Tibial nerve (tissue), 4 donors: ENCODE measurements at places on chromosomes 5 and 9. TPM values are rescaled to one million over a fixed set of nuclear protein-coding genes. Genes with fewer than 3 reads are reported as not detected.
A peak's percentile ranks its signal among the peaks of the same experiment; 100 is the strongest.

GRCh38 chr5:155049569-155050383 lies 36.2 kb downstream of the KIF4B start:
- no peak for DNase-seq
- no peak overlapping the region for H3K4me3 ChIP-seq
- H3K36me3 ChIP-seq = no peaks in the 10 kb centered on the region
- no peaks in the 10 kb centered on the region for H3K27me3 ChIP-seq
- H3K27ac ChIP-seq = no peak overlapping the region

The FAM163B gene
- total RNA-seq = 2.2 TPM

- H3K4me3 ChIP-seq = no peak overlapping the region
- no peak for DNase-seq
- no peaks in the 10 kb centered on the region for H3K27me3 ChIP-seq
Measured at GRCh38 chr5:117182104-117182503, 607.5 kb upstream of the SEMA6A start.

The SLC24A2 gene
- total RNA-seq = not detected

The GAS1 gene
- 39.9 TPM for total RNA-seq

The SLC34A1 gene
- total RNA-seq = not detected

DNA sequence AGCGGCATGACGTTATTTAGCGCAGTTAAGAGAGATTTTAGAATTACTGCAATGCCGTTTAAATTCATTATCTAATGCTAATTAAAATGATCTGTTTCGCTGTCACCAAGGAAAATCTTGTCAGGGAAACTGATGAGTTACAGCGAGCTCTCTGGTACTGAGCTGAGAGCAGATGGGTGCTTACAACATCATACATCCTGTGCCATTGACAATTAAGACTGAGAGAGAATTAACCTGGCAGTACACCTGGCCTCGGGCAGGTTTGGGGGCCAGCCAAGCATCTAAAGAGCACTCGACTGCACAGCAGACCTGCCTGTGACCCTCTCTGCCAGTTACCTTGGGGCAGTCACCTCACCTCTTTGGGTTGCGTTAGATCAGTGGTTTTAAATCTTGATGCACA lies 55.0 kb downstream of the PUM3 start:
- no peak for DNase-seq
- H3K27ac ChIP-seq = no peak overlapping the region
- H3K4me1 ChIP-seq = no peaks in the 10 kb centered on the region
- no peaks in the 10 kb centered on the region for H3K27me3 ChIP-seq

- no peak overlapping the region for H3K4me3 ChIP-seq
- H3K27me3 ChIP-seq = no peaks in the 10 kb centered on the region
- no peaks in the 10 kb centered on the region for H3K4me1 ChIP-seq
- no peak for DNase-seq
Measured at GRCh38 chr9:7297521-7297920, 502.1 kb downstream of the DMAC1 start.

GRCh38 chr9:121700165-121700831 lies 48.9 kb downstream of the DAB2IP start:
- peak overlapping the region; percentile 64 for H3K4me3 ChIP-seq
- no peaks in the 10 kb centered on the region for H3K4me1 ChIP-seq
- no peaks in the 10 kb centered on the region for H3K36me3 ChIP-seq
- no peaks in the 10 kb centered on the region for H3K27me3 ChIP-seq
- H3K27ac ChIP-seq = peak overlapping the region; percentile 46

DNA sequence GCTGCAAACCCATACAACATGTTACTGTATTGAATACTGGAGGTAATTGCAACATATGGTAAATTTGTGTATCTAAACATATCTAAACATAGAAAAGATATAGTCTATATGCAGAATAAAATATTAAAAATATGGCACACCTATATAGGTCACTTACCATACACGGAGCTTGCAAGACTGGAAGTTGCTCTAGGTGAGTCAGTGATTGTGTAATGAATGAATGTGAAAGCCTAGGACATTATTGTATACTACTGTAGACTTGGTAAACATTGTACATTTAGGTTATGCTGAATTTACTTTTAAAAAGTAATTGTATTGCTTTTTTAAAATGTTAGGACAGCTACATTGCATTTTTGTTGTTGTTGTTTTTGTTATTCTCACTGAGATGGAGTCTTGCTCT lies 968.8 kb downstream of the TLE1 start:
- H3K4me1 ChIP-seq = no peaks in the 10 kb centered on the region
- H3K27ac ChIP-seq = no peak overlapping the region
- H3K36me3 ChIP-seq = no peaks in the 10 kb centered on the region

GRCh38 chr9:97511655-97512427 lies 10.4 kb downstream of the TMOD1 start:
- H3K4me3 ChIP-seq = no peak overlapping the region
- no peak for DNase-seq
- H3K36me3 ChIP-seq = no peaks in the 10 kb centered on the region
- peaks cover 25% of the 10 kb centered on the region for H3K4me1 ChIP-seq
- no peak overlapping the region for H3K27ac ChIP-seq

GRCh38 chr9:25889661-25890060 lies 211.4 kb upstream of the TUSC1 start:
- H3K4me3 ChIP-seq = no peak overlapping the region
- no peak for DNase-seq
- no peaks in the 10 kb centered on the region for H3K36me3 ChIP-seq
- H3K4me1 ChIP-seq = no peaks in the 10 kb centered on the region
- H3K27ac ChIP-seq = no peak overlapping the region
- no peaks in the 10 kb centered on the region for H3K27me3 ChIP-seq

The C9orf153 gene
- 1.5 TPM for total RNA-seq

DNA sequence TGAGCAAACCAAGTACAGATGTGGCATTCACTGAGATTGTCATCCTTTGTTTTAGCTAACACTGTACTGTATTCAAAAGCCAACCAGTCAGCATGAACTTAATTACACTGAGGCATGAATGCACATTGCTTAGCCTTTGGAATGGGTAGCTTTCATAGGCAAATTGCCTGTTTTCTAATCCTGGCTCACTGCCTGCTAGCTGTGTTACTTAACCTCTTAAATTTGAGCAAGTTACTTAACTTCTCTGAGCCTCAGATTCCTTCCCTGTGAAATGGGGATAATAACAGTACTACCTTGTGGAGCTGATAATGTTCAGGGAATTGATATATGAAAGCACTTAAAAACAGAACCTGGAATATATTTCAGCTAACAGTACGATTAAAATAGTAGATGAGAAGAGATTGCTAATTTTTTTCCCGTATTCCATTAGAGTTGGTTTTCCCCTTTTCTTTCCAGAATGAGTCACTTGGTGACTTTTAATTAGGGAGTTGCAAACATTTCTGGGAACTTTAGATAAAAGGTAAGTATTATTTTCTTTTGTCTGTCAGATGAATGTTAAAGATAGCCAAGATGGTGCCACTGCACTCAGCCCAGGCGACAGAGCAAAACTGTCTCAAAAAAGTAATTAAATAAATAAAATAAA lies 43.9 kb downstream of the ARRDC3 start:
- no peak overlapping the region for H3K4me3 ChIP-seq
- no peaks in the 10 kb centered on the region for H3K27me3 ChIP-seq
- no peak overlapping the region for H3K27ac ChIP-seq
- H3K36me3 ChIP-seq = no peaks in the 10 kb centered on the region
- DNase-seq = no peak

- no peak overlapping the region for H3K27ac ChIP-seq
- H3K4me3 ChIP-seq = no peak overlapping the region
- no peaks in the 10 kb centered on the region for H3K27me3 ChIP-seq
- H3K36me3 ChIP-seq = peaks cover 16% of the 10 kb centered on the region
Measured at GRCh38 chr5:157290981-157291711, 25.2 kb downstream of the CYFIP2 start.

DNA sequence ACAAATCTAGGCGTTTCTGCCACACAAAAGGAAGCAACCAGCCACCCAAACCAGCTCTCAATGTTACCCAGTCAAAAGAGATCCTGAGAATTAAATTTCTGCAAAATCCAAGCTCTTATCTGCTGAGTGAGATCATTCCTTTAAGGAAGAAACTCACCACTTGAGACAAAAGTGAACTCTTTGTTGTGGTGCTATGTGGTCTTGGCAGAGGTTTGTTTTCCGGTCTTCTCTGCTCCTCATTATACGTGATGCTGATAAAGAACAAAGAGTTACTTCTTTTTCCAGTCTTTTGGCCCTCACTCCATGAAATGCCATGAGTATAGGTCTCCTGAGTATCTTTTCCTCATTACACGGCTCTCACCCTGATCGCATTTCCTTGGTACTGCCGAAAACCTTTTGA lies 82.1 kb downstream of the PRKACG start:
- no peaks in the 10 kb centered on the region for H3K4me1 ChIP-seq
- no peak overlapping the region for H3K27ac ChIP-seq
- H3K4me3 ChIP-seq = no peak overlapping the region
- no peaks in the 10 kb centered on the region for H3K27me3 ChIP-seq
- no peak for DNase-seq

DNA sequence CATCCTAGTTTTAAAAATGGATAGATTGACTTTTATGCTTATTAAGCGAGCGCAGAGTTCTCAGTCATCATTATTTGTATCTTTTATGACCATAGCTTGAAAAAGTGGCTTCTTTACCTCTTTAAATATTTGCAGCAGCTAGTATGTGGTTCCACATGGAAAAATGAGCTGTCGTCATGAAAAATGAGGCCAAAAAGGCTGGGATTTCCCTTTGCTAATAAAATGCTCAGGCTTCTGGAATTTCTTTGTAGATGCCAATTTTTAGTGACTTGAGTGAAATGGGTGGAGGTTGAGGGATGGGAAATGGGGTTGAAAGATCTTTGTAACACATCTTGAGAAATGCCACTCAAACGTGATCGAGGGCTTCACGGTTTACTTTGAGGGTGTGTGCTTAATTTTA lies 35.2 kb downstream of the RAI14 start:
- H3K27ac ChIP-seq = no peak overlapping the region
- H3K36me3 ChIP-seq = no peaks in the 10 kb centered on the region

GRCh38 chr5:121430538-121430937 lies 421.1 kb upstream of the FTMT start:
- no peaks in the 10 kb centered on the region for H3K27me3 ChIP-seq
- H3K4me1 ChIP-seq = no peaks in the 10 kb centered on the region
- no peak for DNase-seq
- no peaks in the 10 kb centered on the region for H3K36me3 ChIP-seq
- no peak overlapping the region for H3K27ac ChIP-seq

The AQP7 gene
- total RNA-seq = 26.6 TPM

The FBXL7 gene
- 40.2 TPM for total RNA-seq

The RLN2 gene
- total RNA-seq = not detected

DNA sequence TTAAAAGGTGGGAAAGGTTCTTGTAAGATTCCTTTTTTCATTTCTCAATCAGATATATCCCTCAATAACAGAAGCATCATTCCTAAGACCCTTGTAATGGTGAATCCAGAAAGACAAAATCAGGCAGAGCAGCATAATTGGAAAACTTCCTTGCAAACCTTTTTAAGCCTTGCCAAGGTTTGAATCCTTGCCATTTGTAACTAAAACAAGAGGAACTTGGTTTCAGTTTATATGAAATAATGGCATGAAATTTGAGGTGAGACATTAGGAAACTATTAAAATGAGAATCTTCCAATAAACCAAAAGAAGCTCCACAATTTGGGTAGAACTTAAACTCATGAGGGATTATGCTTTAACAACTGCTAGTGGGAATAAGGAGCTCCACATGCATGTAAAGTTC lies 384.7 kb upstream of the SMC2 start:
- no peak for DNase-seq
- no peak overlapping the region for H3K27ac ChIP-seq
- no peaks in the 10 kb centered on the region for H3K36me3 ChIP-seq
- no peaks in the 10 kb centered on the region for H3K4me1 ChIP-seq
- no peak overlapping the region for H3K4me3 ChIP-seq

- no peak for DNase-seq
- H3K4me3 ChIP-seq = no peak overlapping the region
- no peak overlapping the region for H3K27ac ChIP-seq
Measured at GRCh38 chr9:14452539-14452938, 138.6 kb upstream of the NFIB start.

The SUSD3 gene
- 3.7 TPM for total RNA-seq

The PCDHGB5 gene
- 15.7 TPM for total RNA-seq

The LHX3 gene
- not detected for total RNA-seq

DNA sequence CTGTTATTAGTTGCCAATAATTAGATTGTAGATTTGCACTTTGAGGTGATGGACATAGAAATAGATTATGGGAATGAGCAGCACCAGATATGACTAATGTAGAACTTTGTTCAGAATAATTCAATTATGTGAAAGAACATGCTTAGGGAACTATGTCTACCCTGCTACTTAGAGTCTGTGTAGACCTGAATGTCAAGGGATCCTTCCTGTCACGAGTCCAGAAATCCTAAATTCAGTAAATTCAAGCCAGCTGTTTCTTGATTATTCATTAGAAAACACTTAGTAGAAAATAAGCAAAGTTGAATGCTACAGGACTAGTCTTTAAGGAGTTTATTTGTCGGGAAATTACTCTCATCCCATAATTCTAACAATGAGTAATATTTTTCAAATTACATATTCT lies 887.3 kb upstream of the SEMA6A start:
- H3K4me3 ChIP-seq = no peak overlapping the region
- DNase-seq = no peak
- no peak overlapping the region for H3K27ac ChIP-seq
- no peaks in the 10 kb centered on the region for H3K27me3 ChIP-seq
- H3K4me1 ChIP-seq = no peaks in the 10 kb centered on the region
